ENCODE measurements at places on chromosomes 11 and 22. TPM values are rescaled to one million over a fixed set of nuclear protein-coding genes. Genes with fewer than 3 reads are reported as not detected.

Gene PRR33
- total RNA-seq = not detected

Gene OR2AG1
- total RNA-seq = not detected

Gene OR4C15
- not detected for total RNA-seq

Gene FADD
- total RNA-seq = 11.2 TPM

Gene NXPE1
- not detected for total RNA-seq

Gene GRK3
- total RNA-seq = 18.4 TPM

DNA sequence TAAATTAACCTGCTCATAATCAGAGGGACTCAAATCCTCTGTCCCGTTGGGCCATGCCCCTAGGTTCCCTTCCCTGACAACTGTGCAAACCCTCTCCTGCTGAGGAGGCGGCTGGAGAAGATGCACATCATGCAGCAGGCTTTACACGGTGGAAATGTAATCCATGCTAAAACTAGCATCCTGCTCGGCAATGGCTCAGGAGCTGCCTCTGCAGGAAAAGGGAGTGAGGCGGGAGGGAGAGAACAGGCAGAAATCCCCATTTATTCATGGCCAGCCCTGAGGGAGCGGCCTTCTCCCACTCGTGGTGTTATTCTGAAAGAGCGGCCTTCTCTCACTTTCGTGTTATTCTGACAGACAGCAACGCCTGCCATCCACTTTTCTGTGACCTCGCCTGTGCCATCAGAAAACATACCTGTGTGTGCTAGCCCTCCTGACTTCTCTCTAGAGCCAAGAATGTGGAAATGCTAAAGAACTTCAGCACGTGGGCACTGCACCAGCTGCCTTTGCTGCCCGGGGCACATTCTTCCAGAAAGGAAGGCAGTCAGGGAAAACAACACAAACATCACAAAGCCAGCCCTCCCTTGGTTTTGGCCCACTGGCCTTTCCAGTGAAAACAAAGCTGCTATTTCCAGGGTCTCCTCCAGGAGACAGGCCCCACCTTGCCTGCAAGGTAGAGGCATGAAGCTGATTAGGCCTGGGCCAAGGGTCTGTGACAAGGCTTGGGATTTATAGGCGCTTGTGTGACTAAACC is 62.9 kb upstream of the BID start:
- DNase-seq = no peak

DNA sequence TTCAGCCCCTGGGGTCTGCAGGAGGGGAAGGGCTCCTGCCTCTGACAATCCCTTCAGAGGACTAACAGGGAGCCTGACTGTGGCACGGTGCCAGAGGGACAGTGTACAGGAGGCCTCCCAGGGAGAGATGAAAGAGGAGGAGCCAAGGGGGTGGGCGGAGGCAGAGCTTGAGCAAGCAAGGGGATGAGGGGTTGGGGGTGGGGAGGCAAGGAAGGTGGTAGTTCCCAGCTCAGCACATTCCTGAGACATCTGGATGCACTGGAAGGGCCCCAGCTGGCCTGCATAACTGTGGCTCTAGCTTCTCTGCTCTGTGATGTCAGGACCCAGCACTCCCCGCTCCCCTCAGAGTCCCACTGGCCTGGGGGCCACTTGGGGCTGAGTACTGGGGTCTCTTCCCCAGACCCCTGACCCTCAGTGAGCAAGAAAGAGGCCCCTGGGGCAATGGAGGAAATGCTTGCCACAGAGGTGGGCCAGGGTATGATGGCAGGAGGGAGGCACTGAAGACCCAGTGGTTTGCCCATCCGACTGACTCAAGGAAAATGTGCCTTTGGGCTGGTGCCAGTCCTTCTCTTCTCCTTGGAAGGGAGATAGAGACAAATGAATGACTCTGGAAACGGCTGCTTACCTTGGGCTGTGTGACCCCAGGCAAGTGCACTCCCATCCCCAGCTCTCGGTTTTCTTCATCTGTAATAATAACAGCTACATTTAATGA is 13.3 kb downstream of the CREB3L1 start:
- DNase-seq = no peak

GRCh38 chr11:63243533-63243932 is at the start of gene SLC22A25:
TSS of gene SLC22A25 (minus strand) at chr11:63243599. CDS start at chr11:63229652, 13,947 bp downstream.
- no peak for DNase-seq

DNA sequence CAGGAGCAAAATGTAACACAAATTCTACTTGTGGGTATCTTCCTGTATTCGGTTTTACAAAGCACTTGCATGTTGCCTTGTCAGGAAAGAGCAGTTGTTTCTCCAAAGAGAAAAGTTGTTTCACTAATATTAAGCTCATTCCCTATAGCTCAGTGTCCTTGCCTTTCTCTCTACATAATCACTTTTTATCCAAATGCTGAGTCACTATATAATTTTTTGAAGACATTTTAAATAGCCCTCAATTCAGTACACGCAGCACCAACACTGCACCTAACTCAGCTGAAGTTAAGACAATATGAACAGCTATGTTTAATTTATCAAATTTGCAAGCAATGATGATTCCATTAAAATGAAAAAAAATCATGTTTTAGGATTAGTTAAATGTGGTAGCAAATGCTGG is 14.5 kb upstream of the MRTFA start:
- DNase-seq = no peak

GRCh38 chr11:65672982-65673381 is 10.3 kb upstream of the RELA start:
- DNase-seq = no peak

- DNase-seq = peak; percentile 73
Observed at GRCh38 chr22:36277482-36278291, 24.8 kb downstream of the APOL1 start.

DNA sequence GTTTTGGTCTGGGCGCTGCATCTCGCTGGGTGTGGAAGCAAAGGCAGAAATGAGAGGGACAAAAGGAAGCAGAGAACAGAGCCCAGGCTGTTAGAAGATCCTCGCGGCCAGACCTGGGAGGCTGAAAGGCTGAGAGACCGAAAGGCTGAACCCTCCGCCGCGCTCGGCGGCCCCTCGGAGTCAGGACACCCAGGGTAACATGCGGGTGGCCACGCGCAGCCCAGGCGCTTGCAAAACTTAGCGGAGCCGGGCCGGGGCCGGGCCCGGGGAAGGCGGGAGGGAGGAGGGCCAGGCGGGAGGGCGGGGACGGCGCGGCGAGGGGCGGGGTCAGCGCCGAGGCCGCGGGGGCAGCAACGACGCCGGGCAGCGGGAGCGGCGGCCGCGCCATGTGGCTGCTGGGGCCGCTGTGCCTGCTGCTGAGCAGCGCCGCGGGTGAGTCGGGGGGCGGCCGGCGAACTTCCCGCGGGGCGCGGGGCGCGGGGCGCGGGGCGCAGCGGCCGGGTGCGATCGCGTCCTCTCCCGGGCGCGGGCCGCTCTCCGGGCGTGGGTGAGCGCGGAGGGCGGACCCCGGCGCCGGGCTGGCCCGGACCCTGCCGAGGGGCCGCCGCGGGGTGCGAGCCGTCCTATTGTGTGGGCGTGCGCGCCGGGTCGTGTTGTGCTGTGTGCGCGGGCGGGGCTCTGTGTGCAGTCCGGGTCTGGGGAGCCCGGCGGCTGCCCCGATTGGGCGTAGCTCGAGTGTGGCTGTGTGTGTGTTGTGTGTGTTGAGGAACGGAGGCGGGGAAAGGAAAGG is at the start of gene LDLRAD3:
Gene LDLRAD3 (plus strand): TSS at position 350 of the 790 bp plus-strand sequence. CDS start 37 bp downstream, at position 387.
- peak; percentile 86 for DNase-seq

DNA sequence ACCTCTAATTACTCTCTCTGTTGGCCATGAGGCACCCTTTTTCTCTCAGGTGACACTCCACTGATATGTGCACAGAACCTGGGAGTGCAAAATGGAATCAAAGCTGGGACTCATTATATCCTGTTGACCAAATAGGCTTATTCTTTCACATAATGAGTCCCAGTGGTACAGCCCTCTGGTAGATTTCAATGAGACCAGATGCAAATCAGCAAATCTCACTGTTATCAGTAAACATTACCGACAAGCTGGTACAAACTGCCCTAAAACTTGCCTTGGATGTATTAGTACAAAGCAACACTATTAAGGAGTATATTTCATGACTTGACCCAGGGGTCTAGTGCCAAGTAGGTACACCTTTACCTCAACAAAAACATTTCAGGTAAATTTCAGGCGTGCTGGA is 128.3 kb downstream of the DDX10 start:
- DNase-seq = no peak

DNA sequence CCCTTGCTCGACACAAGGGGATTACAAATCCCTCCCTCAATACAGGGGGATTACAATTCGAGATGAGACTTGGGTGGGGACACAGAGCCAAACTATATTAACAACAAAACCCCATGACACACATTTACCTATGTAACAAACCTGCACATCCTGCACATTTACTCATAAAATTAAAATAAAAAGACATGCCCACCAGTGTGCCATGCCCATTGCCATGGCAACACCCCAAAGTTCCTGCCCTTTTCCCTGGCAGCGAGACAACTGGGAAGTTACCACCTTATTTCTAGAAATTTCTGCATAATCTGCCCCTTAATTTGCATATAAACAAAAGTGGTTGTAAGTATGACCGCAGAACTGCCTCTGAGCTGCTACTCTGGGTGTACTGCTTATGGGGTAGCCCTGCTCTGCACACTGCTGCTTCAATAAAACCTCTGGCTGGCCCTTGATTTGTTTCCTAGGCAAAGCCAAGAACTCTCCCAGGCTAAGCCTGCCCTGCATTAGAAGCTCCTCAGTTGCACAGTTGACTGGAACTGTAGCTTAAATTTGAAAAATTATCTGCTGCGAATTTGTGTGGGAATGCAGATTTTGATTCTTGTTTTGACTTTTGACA is 8.6 kb upstream of the INCENP start:
- DNase-seq = no peak

GRCh38 chr11:103367650-103368049 is 258.4 kb downstream of the DYNC2H1 start:
- DNase-seq = no peak

- DNase-seq = no peak
Observed at GRCh38 chr11:82986446-82986845, 84.9 kb downstream of the DDIAS start.

- no peak for DNase-seq
Observed at GRCh38 chr11:68838572-68838964, 3.1 kb downstream of the CPT1A start.

DNA sequence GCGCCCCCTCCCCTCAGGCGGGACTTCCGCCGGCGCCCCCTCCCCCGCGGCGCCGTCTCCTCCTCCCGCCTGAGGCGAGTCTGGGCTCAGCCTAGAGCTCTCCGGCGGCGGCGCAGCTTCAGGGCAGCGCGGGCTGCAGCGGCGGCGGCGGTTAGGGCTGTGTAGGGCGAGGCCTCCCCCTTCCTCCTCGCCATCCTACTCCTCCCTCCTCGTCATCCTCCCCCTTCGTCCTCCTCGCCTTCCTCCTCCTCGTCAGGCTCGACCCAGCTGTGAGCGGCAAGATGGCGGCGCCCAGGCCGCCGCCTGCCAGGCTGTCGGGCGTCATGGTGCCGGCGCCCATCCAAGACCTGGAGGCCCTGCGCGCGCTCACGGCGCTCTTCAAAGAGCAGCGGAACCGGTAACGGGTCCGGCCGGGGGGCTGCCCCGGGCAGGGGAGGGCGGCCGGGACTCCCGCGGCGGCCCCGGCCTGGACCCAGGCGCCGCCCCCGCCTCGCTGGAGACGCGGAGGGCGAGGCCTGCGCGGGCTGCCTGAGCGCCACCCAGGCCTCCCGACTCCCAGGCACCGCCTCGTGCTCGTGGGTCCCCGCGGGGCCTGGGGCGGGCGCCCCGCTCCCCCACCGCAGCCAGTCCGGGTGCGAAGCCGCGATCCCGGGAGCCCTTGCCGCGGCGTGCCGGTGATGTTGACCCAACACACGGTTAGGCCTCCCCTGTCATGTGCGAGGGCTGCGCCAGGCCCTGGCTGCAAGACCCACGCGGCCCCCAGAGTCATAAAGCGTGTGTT is at the start of gene ATXN10:
Gene ATXN10 (plus strand): TSS at position 52 of the 781 bp plus-strand sequence. CDS start 230 bp downstream, at position 282.
- peak; percentile 65 for DNase-seq
